ENCODE measurements at places on chromosomes 16 and 17. TPM values are rescaled to one million over a fixed set of nuclear protein-coding genes. Genes with fewer than 3 reads are reported as not detected.

DNA sequence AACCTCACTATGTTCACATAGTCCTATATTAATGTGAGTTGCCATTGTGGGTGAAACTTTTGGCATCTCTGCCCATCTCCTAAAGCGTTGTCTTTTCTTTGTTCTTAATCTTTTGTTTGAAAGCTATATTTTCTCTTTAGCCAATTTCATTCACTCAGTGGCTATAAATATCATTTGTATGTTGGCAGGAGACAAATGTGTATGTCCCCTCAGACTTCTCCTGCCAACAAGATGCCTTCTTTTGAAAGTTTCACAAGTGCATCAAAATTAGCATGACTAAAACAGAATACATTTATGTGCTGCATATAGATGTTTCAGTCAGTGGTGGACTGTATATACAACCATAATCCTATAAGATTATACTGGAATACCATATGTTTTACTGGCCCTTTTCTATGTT lies 109.0 kb downstream of the CA10 start:
- no peak overlapping the region for H3K4me3 ChIP-seq
- peaks cover 6% of the 10 kb centered on the region for H3K27me3 ChIP-seq
- no peak overlapping the region for H3K27ac ChIP-seq
- no peak for DNase-seq
- no peaks in the 10 kb centered on the region for H3K4me1 ChIP-seq

OR4D1 gene
- total RNA-seq = 0.27 TPM

CDR2L gene
- 1.3 TPM for total RNA-seq

PDILT gene
- total RNA-seq = not detected

MYH1 gene
- not detected for total RNA-seq

DNA sequence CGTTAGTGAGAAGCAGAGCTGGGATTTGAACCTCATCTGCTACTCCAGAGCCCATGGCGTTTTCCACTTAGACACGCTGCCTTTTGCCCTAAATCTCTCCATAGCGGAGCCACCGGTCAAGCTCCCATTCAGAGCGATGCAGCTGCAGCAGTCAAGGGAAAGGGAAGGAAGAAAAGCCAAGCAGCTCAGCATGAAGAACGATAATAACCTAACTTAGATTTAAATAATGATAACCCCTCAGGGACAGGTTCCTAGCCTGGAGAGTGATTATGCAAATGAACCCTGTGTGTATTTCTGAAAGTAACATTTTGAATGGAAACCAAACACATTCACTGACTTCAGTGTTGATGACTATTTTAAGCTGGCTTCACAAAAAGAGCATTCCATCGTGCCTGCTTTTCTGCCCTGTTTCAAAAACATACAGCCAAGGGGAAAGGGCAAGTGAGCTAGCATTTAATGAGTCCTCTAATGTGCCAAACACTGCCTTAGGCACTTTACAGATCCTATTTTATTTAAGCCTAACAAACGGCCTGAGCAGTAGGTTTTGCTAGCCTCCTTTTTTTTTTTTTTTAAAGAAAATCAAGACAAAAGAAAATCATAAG lies 798.3 kb downstream of the CDH8 start:
- DNase-seq = no peak
- H3K27ac ChIP-seq = no peak overlapping the region
- H3K27me3 ChIP-seq = no peaks in the 10 kb centered on the region
- no peaks in the 10 kb centered on the region for H3K36me3 ChIP-seq

CLEC18B gene
- 0.34 TPM for total RNA-seq

DNA sequence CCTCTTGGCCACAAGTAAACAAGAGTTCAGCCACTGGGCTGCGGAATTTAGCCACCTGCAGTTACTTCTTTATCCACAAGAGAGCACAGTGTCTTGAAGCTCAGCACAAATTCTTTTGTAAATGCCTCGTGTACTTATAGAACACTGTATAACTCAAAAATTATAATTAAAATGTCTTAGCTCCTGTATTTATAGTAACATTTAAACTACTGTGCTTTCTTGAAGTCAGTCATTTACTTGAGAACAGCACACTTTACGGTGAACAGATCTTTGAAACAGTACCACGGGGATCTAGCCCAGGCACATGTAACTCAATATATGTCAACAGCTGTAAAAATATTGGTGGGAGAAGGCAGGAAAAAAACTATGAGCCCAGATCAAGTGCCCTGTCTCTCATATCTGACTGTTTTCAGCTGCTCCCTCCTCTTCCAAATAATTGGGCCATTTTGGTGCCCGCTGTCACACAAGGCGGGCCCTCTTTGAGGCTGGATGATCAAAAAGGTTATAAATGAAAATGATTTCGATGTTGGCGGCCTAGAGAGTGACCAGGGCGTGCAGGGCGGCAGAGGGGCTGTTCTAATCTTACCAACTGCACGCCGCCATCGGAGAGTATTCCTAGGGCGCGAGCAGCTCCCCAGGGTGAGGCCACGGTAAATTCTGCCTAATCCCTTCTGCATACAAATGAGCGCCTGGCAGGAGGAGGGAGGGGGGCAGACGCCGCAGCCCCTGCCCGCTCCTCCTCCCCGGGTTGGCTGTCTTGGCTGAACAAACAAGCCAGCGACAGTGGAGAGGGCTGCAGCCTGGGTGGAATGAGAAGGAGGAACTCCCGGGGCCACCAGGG lies 183.2 kb downstream of the C16orf78 start:
- no peaks in the 10 kb centered on the region for H3K4me1 ChIP-seq
- H3K36me3 ChIP-seq = no peaks in the 10 kb centered on the region
- no peak overlapping the region for H3K27ac ChIP-seq
- H3K27me3 ChIP-seq = peaks cover 3% of the 10 kb centered on the region

GRCh38 chr16:51166541-51166940 lies 15.5 kb upstream of the SALL1 start:
- no peaks in the 10 kb centered on the region for H3K36me3 ChIP-seq
- no peak for DNase-seq
- no peak overlapping the region for H3K27ac ChIP-seq
- H3K27me3 ChIP-seq = peaks cover under 1% of the 10 kb centered on the region
- H3K4me1 ChIP-seq = no peaks in the 10 kb centered on the region

GRCh38 chr16:2001035-2001434 lies 8.6 kb downstream of the ZNF598 start:
- DNase-seq = no peak
- no peak overlapping the region for H3K4me3 ChIP-seq
- no peaks in the 10 kb centered on the region for H3K27me3 ChIP-seq
- H3K27ac ChIP-seq = no peak overlapping the region

NETO2 gene
- total RNA-seq = 11.4 TPM

DNA sequence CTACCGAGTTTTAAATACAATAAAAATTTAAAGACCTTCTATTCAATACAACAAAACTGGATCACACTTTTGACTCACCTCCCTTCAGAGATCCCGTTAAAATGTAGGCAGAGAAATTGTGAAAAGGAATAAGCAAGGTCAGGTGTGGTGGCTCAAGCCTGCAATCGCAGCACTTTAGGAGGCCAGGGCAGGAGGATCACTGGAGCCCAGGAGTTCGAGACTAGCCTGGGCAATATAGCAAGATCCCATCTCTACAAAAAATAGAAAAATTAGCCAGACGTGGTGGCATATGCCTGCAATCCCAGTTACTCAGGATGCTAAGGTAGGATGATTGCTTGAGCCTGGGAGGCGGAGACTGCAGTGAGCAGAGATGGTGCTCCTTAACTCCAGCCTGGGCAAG lies 16.7 kb downstream of the CHST5 start:
- H3K27ac ChIP-seq = no peak overlapping the region
- H3K36me3 ChIP-seq = no peaks in the 10 kb centered on the region
- DNase-seq = no peak
- no peak overlapping the region for H3K4me3 ChIP-seq
- no peaks in the 10 kb centered on the region for H3K27me3 ChIP-seq
- H3K4me1 ChIP-seq = peaks cover 10% of the 10 kb centered on the region

CACNA1G gene
- not detected for total RNA-seq

- H3K4me1 ChIP-seq = no peaks in the 10 kb centered on the region
- no peak overlapping the region for H3K4me3 ChIP-seq
- H3K27me3 ChIP-seq = no peaks in the 10 kb centered on the region
- peaks cover 39% of the 10 kb centered on the region for H3K36me3 ChIP-seq
These were observed 43.7 kb upstream of the METRNL start for GRCh38 chr17:83035722-83036121.

KRTAP4-5 gene
- total RNA-seq = not detected

SLC39A11 gene
- 14.9 TPM for total RNA-seq

DNA sequence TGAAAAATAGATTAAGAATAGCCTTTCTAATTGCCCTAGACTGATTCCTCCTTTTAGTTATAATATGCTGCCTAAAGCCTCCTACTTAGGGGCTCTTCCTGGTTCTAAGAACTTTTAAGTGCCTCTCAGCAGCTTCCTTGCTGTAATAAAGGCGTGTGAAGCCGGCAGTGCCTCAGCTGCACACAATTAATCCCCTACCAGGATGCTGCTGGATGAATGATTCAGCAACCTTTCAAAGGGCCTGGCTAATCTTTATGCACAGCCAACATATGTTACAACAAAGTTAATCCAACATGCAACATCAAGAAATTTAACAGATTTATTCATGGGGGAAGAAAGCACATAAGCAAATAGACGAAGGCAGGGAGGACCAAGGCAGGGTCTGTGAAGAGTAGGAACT lies 145.2 kb downstream of the PMP22 start:
- no peak overlapping the region for H3K27ac ChIP-seq
- no peak for DNase-seq
- H3K4me1 ChIP-seq = no peaks in the 10 kb centered on the region
- H3K4me3 ChIP-seq = no peak overlapping the region
- H3K27me3 ChIP-seq = peaks cover 16% of the 10 kb centered on the region

DNA sequence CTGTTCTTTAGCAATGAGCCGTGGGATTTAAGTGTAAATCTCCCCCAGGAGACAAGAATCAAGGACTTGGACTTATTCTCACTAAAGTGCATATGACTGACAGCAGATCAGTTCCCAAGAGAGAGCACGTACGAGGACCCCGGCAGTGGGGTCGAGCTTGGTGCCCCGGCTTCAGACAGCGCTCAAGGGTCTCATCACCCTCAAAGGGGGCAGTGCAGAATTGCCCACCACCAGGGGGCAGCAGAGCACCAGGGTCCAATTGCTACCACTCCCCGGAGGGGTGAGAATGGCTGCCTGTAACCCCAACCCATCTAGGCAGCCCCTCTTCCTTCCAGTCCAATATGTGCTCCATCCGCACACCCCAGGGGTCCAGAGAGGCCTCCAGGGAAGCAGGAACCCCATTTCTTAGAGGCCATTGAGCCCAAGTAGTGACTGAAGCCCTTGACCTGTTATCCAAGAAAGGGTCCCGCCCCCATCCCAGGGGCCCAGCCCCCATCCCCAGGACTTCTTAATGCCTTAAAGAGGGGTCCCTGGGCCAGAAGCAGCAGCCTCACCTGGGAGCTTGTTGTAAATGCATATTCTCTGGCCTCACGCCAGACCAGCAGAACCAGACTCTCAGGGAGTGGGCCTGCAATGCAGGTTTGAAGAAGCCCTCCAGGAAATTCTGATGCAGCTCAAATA lies 86.1 kb downstream of the ZDHHC7 start:
- peaks cover 3% of the 10 kb centered on the region for H3K27me3 ChIP-seq
- DNase-seq = peak; percentile 78
- H3K4me1 ChIP-seq = no peaks in the 10 kb centered on the region
- H3K36me3 ChIP-seq = no peaks in the 10 kb centered on the region
- H3K4me3 ChIP-seq = no peak overlapping the region

ZNF205 gene
- total RNA-seq = not detected

DNA sequence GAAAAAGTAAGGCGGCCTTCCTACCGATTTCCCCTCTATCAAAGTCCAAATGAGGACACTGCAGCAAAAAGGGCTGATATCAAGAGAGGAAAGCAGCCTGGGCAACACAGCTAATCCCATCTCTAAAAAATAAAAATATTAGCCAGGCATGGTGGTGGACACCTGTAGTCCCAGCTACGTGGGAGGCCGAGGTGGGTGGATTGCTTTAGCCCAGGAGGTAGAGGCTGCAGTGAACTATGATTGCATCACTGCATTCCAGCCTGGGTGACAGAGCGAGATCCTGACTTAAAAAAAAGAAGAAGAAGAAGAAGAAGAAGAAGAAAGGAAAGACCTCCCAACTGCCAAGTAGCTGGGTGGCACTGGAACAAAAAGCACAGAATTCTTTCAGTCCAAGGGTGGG lies 14.4 kb downstream of the CACNB1 start:
- H3K4me1 ChIP-seq = no peaks in the 10 kb centered on the region
- no peak overlapping the region for H3K27ac ChIP-seq
- no peaks in the 10 kb centered on the region for H3K27me3 ChIP-seq
- DNase-seq = no peak
- H3K36me3 ChIP-seq = peaks cover 14% of the 10 kb centered on the region

- peaks cover 49% of the 10 kb centered on the region for H3K27me3 ChIP-seq
- H3K4me3 ChIP-seq = peak overlapping the region; percentile 17
- peaks cover 44% of the 10 kb centered on the region for H3K4me1 ChIP-seq
- peaks cover 2% of the 10 kb centered on the region for H3K36me3 ChIP-seq
- H3K27ac ChIP-seq = peak overlapping the region; percentile 7
These were observed 3.7 kb upstream of the CBX8 start for GRCh38 chr17:79800325-79801155.

- DNase-seq = no peak
- no peaks in the 10 kb centered on the region for H3K4me1 ChIP-seq
- no peak overlapping the region for H3K27ac ChIP-seq
- peaks cover 57% of the 10 kb centered on the region for H3K36me3 ChIP-seq
- H3K27me3 ChIP-seq = no peaks in the 10 kb centered on the region
These were observed 112.2 kb upstream of the ZNF750 start for GRCh38 chr17:82952019-82952418.

DNA sequence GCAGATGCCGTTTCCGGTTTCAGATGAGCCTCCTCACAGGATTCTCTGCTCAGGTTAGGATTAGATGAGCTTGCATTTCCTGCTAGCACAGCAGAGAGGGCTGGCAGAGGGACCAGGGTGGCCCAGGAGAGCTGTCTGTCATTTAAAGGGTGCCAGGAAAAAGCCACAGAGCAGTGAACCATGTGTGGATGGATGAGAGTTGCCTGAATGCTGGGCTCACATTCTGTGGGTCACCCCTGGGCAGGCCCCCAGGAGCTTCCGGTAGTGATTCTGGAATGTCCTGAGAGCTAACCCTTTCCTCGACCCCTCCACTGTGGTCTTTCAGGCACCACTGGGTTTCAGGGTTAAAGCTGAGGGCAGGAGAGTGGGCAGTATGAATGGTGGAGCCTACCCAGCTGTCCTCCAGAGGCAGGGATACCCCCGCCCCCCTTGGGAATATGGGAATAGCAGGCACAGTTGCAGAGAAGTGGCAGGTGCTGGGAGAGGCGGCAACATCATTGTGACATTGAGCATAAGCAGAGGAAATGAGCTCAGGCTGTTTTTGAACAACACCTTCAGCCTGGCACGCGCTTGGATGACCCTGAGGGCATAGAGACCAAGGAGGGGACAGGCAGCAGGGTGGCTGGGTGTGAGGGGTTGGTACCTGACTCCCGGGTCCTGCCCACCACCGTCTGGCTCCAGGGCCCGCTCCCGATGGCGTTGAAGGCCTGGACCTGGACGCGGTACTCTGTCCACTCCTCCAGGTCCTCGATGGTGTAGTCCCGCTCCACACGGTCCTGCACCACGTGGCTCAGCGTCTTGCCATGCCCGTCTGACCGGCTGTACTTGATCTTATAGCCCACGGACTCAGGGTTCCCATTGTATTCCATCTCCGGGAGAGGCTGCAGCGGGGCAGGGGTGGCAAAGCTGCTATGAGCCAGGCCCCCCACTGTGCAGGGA lies 83.0 kb upstream of the CDC42EP4 start:
- no peak overlapping the region for H3K4me3 ChIP-seq
- no peaks in the 10 kb centered on the region for H3K4me1 ChIP-seq
- no peak for DNase-seq
- H3K27ac ChIP-seq = no peak overlapping the region
- no peaks in the 10 kb centered on the region for H3K27me3 ChIP-seq

- no peaks in the 10 kb centered on the region for H3K4me1 ChIP-seq
- H3K27me3 ChIP-seq = no peaks in the 10 kb centered on the region
- no peak overlapping the region for H3K4me3 ChIP-seq
- peaks cover 7% of the 10 kb centered on the region for H3K36me3 ChIP-seq
- no peak overlapping the region for H3K27ac ChIP-seq
These were observed 22.4 kb upstream of the CA4 start for GRCh38 chr17:60127068-60128064.

KIF18B gene
- total RNA-seq = 36.2 TPM

CES1 gene
- total RNA-seq = not detected

EVPLL gene
- total RNA-seq = not detected

Data from activated CD4-positive, alpha-beta memory T cell treated with anti-CD3 and anti-CD28 coated beads for 36 hours (primary cell).